Fibroblast of villous mesenchyme (primary cell): ENCODE measurements at places on chromosomes 1 and 21. TPM values are rescaled to one million over a fixed set of nuclear protein-coding genes. Genes with fewer than 3 reads are reported as not detected.

GRCh38 chr1:93324486-93325464, 20.9 kb upstream of the DR1 start:
- DNase-seq: peak; percentile 59

- DNase-seq: no peak
Observed at GRCh38 chr1:185789501-185790193, 55.5 kb downstream of the HMCN1 start.

DNA sequence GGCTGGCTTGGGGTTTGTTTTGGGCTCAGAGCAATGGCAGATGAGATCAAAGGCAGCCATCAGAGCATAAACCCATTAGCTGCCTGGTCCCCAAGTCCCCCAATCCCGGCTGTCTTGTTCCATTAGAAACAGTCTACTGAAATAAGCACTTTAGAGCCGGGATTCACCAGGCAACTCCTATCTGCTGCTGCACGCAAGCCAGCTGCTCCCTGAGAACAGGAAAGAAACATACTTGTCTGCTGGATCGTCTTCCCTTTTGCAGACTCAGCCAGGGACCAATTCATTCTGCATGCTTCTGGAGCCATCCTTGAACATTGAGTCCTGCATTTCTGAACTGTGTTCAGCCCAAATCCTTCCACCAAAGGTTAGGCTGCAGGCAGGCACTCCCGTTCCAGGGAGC, 21.8 kb downstream of the RXRG start:
- DNase-seq: no peak

GRCh38 chr1:191151321-191151807, 673.7 kb upstream of the BRINP3 start:
- DNase-seq: no peak

GRCh38 chr1:92480200-92480812, 6.4 kb downstream of the GFI1 start:
- no peak for DNase-seq

- DNase-seq: no peak
Observed at GRCh38 chr1:202631076-202631923, 79.0 kb downstream of the SYT2 start.

DNA sequence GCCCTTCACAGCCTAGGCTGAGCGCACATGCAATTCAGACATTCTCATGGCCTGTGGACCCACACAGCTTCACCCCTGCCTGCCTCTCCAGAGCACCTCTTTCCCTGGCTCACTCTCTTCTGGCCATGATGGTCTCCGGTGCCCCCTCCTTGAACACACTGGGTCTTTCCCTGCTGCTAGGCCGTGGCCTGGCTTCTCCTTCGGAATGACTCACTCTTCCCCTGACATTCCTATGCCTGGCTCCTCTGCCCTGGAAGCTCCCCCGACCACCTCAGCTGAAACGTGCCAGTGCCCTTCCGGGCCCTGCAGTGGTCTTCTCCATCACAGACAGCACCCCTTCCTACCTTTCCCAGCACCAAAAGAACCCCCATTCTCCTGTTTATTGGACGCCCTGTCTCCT, 28.3 kb downstream of the EPHA8 start:
- no peak for DNase-seq

The LBR gene
- 38.7 and 55.7 TPM in 2 replicates for total RNA-seq

The AMIGO1 gene
- 0.97 and 3.5 TPM in 2 replicates for total RNA-seq

The BTBD8 gene
- 2.3 and 4.3 TPM in 2 replicates for total RNA-seq

The PLPPR4 gene
- 2.2 and 4.8 TPM in 2 replicates for total RNA-seq

The GSTM5 gene
- 5.8 and 9.1 TPM in 2 replicates for total RNA-seq

The LCE1F gene
- not detected in 2 replicates for total RNA-seq

- no peak for DNase-seq
Observed at GRCh38 chr1:102857251-102857650, 251.1 kb downstream of the COL11A1 start.

The S100B gene
- total RNA-seq: not detected in 2 replicates

GRCh38 chr21:34367320-34367935, 3.6 kb downstream of the KCNE2 start:
- DNase-seq: peak; percentile 80

The AJAP1 gene
- total RNA-seq: under 0.01 and 0.64 TPM in 2 replicates

- DNase-seq: peak; percentile 67
Observed at GRCh38 chr1:207579436-207579799, 65.5 kb upstream of the CR1L start.

The DUSP10 gene
- total RNA-seq: 29.6 and 35.8 TPM in 2 replicates

The KTI12 gene
- total RNA-seq: 13.0 and 18.7 TPM in 2 replicates

The CHIA gene
- not detected in 2 replicates for total RNA-seq

The HAPLN2 gene
- not detected in 2 replicates for total RNA-seq

The CLEC20A gene
- total RNA-seq: not detected in 2 replicates

DNA sequence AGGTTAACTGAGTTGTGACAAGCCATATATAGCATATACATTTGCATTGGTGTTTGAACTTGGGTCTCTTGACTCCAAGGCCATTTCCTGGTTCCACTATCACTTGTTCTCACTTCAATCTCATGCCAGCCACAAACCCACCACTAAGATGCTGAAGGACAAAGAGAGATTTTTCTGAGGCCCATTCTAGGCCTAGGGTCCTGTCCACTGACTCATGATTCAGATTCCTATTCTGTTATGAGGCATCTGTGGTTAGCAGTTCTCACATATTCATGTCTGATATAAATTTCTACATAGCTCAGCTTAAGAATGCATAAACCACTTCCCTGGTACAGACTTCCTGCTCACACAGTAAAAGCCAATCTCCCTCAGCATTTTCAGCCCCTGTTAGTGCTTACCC, 326.1 kb upstream of the BEND5 start:
- DNase-seq: peak; percentile 18

DNA sequence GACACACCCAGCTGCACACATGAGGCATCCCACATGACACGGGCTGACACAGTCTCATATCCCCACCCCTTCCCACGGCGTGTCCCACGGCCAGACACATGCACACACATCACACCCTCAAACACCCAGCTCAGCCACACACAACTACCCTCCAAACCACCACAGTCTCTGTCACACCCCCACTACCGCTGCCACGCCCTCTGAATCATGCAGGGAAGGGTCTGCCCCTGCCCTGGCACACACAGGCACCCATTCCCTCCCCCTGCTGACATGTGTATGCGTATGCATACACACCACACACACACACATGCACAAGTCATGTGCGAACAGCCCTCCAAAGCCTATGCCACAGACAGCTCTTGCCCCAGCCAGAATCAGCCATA, 22.6 kb downstream of the PODN start:
- DNase-seq: no peak

The CLCA4 gene
- total RNA-seq: not detected in 2 replicates

The NCMAP gene
- total RNA-seq: not detected in 2 replicates

- DNase-seq: no peak
Observed at GRCh38 chr1:193438312-193438711, 251.9 kb upstream of the B3GALT2 start.

DNA sequence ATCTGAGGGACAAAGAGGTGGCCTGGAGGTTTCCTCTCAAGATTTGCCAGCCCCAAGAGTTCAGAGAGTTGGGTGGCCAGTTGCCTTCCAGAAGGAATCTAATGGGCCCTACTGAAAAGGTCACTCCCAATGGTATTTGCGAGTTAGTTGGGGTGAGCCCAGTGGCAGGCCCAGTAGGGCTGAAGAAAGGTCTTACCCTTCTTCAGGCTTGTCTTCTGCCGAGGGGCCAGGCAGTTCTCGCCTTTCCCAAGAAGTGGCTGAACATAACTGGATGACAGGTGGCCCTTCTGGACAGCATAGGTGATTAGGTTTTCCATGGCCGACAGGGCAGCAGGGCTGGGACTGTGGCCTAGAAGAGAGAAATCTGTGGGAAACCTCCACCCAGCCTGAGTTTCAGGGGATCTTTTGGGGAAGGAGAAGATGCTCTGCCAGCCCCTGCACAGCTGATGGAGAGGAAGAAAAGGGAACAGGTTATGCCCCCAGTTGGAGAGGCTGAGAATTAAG, 7.2 kb downstream of the PGLYRP4 start:
- no peak for DNase-seq
